ENCODE measurements at places on chromosomes 5 and 9.

- DNase-seq = no peak
These were observed 10.6 kb upstream of the NR3C1 start for GRCh38 chr5:143413958-143414669.

- DNase-seq = no peak
These were observed 96.7 kb downstream of the EDIL3 start for GRCh38 chr5:84287951-84288350.

DNA sequence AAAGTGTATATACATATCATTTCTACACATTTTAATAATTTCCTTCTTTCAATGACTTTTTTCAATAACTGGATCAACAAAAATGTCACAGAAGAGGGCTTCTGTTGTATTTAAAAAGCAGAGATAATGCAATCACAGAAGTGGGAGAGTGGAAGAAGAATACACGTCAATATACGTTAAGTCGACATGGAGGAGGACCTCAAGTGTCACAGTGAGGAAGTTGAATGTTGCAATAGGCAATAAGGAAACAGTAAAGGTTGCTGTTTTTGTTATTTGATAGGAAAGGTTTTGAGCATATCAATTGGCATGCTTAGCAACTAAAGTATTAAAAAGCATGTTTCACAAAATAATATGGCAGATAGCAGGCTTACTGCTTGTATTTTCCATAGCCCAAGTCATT lies 184.0 kb upstream of the NR4A3 start:
- no peak for DNase-seq

DNA sequence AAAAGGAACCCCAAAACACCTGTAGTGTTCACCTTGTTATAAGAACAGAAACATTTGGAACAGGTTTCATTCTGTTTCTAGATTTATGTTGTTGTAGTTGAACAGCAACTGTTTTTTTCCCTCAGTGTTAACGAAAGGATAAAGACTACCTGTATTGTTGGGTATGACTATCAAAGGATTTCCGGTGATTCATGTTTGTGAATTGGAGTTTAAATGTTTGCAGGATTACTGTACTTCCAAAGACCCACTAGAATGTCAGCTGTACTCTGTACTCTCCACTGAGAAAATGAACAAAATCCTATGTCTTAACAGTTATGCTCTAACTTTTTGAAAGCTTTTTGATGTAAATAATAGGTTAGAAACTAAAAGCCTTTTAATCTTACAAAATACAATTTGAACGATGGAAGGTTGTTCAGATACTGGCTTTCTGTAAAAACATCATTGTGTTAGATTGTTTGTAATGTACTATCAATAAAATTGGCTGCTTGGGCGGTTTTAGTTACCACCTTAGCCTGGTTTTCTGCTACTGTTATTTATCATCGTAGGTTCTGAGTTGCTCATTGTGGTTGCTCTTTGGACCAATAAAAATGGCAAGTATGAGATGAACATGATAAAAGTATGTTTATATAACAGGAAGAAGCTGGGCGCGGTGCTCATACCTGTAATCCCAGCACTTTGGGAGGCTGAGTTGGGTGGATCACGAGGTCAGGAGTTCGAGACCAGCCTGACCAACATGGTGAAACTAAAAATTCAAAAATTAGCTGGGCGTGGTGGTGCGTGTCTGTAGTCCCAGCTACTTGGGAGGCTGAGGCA lies 44.1 kb downstream of the DCP2 start:
- DNase-seq = no peak

- no peak for DNase-seq
These were observed 12.8 kb upstream of the SRP19 start for GRCh38 chr5:112848116-112848811.

DNA sequence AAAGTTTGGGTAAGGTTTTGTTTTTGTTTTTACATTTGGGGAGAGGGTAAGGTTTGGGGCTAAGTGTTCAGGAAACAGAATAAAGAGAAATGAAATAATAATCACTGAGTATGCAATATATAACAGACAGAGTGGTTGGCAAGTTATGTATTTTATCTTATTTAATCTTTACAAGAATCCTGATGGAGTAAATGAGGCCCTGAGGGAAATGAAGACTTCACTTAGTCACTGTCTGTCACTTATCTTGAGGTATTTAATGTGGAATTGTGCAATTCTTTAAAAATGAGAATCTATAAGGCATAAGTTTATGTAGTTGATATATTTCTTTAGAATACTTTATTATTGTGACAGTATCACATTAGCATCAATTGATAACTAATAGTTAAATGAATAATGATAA lies 48.1 kb downstream of the TEK start:
- DNase-seq = no peak

GRCh38 chr5:130316971-130317680 lies 412.9 kb downstream of the CHSY3 start:
- DNase-seq = no peak

DNA sequence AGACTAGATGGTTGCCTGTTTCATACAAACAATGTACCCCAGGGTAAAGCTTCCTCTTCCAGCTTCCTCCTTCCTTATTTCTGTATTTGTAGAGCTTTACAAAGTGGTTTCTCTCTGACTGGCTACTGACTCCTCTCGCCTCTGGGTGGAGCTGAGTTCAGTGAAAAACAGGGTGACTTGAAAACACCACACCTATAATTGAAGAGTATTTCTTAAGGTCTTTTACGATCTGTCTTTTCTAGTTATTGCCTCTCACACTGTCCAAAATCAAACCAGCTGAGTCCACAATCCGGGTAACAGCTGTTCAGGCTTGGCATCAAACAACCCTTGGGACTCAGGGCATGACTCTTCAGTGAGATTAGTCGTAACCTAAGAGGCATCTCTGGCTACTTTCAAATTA lies 200.4 kb downstream of the ARRDC3 start:
- DNase-seq = no peak

Measured in stimulated activated CD4-positive, alpha-beta T cell treated with anti-CD3 and anti-CD28 coated beads, TNF-alpha, amount 100 ng/mL, for 1 hour (primary cell).